Gastroesophageal sphincter (tissue), 4 donors: ENCODE measurements at places on chromosomes 16 and 17.

DNA sequence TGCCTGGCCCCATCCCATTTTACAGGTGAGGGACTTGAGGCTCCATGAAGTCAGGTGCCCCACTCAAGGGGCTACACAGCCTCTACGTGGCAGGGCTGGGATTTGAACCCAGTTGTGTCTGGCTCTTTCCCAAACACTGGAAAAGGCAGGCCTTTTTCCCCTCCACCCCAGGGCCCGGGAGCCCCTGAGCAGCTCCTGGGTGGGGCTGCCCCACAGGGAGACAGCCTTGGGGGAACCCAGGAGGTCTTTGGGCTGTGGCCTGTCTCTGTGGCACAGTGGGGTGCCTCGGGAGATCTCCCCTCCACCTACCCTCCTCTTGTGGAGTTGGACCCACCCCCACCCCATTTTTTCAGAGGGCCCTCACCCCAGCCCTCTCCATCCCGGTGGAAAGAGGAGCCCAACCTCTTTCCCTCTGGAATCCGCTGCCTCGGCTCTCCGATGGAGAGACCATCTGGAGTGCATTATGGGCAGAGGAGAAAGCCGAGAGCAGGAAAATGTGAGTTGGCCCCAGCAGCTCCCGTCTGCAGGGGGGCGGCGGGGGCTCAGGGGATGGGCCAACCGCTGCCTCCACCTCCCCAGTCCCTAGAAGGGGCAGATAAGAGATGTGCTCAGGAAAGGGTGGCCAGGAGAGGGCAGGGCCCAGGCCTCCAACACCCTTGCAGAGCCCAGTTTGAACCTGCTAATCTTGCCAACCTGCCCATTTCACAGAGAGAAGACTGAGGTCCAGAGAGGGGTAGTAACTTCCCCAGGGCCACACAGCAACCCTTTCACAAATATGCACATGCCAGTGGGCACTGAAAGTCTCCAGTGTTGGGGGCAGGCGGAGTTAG is 15.4 kb upstream of the TMEM92 start:
- H3K4me1 ChIP-seq, result peaks cover 38% of the 10 kb centered on the region
- H3K27me3 ChIP-seq, result peaks cover 12% of the 10 kb centered on the region
- peak; percentile 46 for ATAC-seq
- H3K36me3 ChIP-seq, result no peaks in the 10 kb centered on the region
- no peak overlapping the region for H3K4me3 ChIP-seq
- peak overlapping the region; percentile 61 for H3K27ac ChIP-seq

- no peaks in the 10 kb centered on the region for H3K27me3 ChIP-seq
- no peak overlapping the region for H3K27ac ChIP-seq
- no peaks in the 10 kb centered on the region for H3K4me1 ChIP-seq
Observed at GRCh38 chr16:50487528-50487927, 60.7 kb upstream of the NKD1 start.

DNA sequence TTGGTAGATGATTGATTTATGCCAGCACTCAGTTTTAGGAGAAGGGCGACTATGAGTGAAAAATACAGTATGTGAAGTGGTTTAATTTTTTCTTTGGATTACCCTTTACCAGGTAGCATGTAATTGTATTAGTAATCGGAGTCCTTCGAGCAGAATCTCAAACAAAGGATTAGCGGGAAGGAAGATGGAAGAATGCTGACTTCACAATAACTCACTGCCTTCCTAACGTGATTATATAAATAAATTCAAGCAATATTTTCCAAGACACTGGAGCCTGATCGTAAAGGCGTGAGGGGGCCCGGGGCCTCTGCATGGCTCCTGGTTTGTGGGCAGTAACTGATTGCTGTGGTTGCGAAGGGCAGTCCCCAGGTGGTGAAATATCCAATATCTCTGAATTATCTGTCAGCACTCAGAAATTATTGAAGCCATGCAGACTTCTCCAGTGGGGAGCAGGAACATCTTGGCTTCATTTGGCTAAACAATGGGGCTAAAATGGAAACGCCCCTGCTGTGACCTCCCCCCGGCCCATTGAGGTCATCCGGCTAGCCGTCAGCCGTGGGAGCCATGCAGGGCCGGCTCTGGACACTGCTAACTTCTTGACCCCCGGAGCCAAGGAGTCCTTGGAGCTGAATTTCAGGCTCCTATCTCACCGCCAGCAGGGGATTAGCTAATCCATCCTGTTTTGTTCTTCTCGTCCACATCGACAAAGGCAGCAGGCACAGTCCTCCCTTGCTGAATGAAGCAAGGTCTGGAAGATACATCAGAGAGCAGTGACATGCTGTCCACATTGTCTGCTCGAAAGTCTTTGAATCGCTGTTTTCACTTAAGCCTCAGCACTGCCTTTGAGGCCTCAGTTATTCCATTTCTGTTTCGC is 295.9 kb upstream of the N4BP1 start:
- no peaks in the 10 kb centered on the region for H3K4me1 ChIP-seq
- ATAC-seq, result no peak
- no peak overlapping the region for H3K27ac ChIP-seq
- no peaks in the 10 kb centered on the region for H3K36me3 ChIP-seq
- no peak overlapping the region for H3K4me3 ChIP-seq
- peaks cover 31% of the 10 kb centered on the region for H3K27me3 ChIP-seq

- peaks cover under 1% of the 10 kb centered on the region for H3K27me3 ChIP-seq
- H3K27ac ChIP-seq, result no peak overlapping the region
- no peaks in the 10 kb centered on the region for H3K4me1 ChIP-seq
- no peak overlapping the region for H3K4me3 ChIP-seq
Observed at GRCh38 chr16:734208-734980, 6.4 kb downstream of the CIAO3 start.

GRCh38 chr17:30251931-30252330 is 16.4 kb upstream of the SLC6A4 start:
- no peaks in the 10 kb centered on the region for H3K36me3 ChIP-seq
- H3K4me1 ChIP-seq, result no peaks in the 10 kb centered on the region
- no peak for ATAC-seq
- no peaks in the 10 kb centered on the region for H3K27me3 ChIP-seq
- H3K27ac ChIP-seq, result no peak overlapping the region

DNA sequence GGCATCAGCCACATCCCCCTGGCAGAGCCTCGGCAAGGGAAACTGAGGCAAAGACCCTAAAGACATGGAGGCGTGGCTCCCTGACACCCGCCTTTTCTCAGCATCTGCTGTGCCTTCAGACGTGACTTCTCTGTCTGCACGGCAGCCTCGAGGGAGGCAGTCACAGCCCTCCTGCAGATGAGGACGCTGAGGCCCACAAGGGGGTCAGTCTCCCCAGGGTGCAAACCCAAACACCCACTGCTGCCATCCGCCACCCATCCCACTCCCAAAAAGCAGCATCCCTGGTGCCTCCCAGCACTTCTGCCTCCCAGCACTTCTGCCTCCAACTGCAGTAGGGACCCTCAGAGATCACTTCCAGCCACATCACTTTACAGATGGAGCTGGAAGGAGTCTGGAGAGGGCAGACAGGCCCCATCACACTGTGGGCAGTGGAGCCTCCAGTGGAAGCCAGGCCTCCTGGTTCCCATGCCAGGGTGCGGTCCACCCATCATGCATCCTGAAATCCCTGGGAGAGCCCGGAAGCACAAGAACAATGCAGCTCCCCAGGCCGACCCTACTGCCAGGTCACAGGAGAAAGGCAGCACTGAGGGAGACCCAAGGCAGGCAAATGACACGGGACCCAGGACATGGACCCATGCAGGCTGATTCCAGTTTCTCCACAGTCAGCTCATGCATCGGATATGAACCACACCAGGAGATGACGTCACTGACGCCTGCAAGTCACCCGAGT is 23.8 kb downstream of the KDM8 start:
- H3K4me1 ChIP-seq, result no peaks in the 10 kb centered on the region
- ATAC-seq, result no peak
- peaks cover 67% of the 10 kb centered on the region for H3K36me3 ChIP-seq
- H3K27ac ChIP-seq, result no peak overlapping the region

GRCh38 chr16:20285993-20286499 is 41.3 kb downstream of the GP2 start:
- no peaks in the 10 kb centered on the region for H3K36me3 ChIP-seq
- no peaks in the 10 kb centered on the region for H3K4me1 ChIP-seq
- H3K27me3 ChIP-seq, result peaks cover 8% of the 10 kb centered on the region

DNA sequence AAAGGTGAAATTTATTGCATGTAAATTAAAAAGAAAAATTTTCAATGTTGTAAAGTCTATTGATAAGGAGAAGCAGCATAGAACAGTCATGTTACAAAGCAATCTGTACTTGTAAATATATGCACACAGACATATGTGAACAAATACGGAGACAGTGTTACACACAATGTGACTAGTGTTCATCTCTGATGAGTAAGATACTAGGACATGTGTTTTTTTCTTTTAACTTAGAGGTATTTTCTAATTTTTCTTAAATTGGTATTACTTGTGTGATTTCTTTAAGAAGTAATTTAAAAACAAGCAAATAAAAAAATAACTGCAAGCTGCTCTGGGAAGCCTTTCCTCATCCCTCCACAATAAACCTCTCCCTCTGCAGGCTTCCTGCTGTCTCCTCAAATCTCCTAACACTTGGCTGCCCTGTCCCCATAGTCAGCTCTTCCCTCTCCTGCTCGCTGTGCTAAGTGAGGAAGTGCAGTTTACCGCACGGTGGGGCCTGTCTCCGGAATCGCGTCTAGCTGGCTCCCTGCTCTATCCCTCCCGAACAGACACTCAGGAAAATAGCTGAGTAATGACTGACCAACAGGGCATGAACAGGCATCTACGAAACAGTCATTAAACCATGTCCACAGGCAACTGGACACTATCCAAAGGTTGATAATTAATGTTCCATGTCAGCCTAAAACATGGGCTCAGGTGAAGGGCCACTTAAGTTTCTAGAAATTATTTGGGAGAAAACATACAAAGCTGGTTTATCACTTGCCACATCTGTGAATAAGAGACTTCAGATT is 35.9 kb downstream of the CMTM4 start:
- H3K4me1 ChIP-seq, result peaks cover 9% of the 10 kb centered on the region
- no peaks in the 10 kb centered on the region for H3K36me3 ChIP-seq
- H3K27ac ChIP-seq, result no peak overlapping the region
- no peak overlapping the region for H3K4me3 ChIP-seq

GRCh38 chr16:9203956-9204355 is 112.5 kb downstream of the HAPSTR1 start:
- no peaks in the 10 kb centered on the region for H3K4me1 ChIP-seq
- no peak overlapping the region for H3K27ac ChIP-seq
- no peak for ATAC-seq
- H3K36me3 ChIP-seq, result no peaks in the 10 kb centered on the region
- no peaks in the 10 kb centered on the region for H3K27me3 ChIP-seq
- no peak overlapping the region for H3K4me3 ChIP-seq

GRCh38 chr17:44308865-44309264 is 464 bp downstream of the RUNDC3A start:
- H3K27me3 ChIP-seq, result peaks cover 21% of the 10 kb centered on the region
- H3K4me3 ChIP-seq, result peak overlapping the region; percentile 57
- H3K36me3 ChIP-seq, result no peaks in the 10 kb centered on the region

GRCh38 chr17:76982408-76983074 is 114.3 kb downstream of the MGAT5B start:
- H3K27ac ChIP-seq, result no peak overlapping the region
- no peaks in the 10 kb centered on the region for H3K4me1 ChIP-seq
- H3K36me3 ChIP-seq, result no peaks in the 10 kb centered on the region
- peaks cover 41% of the 10 kb centered on the region for H3K27me3 ChIP-seq
- ATAC-seq, result no peak

DNA sequence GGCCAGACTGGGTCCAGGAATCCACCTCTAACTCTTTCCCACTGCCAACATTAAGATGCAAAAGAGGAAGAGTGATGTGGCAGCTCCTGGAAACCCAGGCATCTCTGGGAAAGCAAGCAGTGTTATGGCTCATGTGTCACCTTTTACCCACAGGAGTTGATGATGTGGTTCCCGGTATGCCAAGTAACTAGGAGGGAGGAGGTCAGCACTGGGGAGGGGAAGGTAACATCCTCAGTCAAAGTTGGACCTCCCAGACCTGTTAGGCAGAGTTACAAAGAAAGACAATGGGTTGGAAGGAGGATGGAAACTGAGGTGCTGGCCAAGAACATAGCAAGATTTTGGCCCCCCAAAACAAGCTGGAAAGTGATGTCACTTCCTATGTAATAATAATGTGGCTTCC is 11.4 kb downstream of the KRABD2 start:
- peaks cover 46% of the 10 kb centered on the region for H3K36me3 ChIP-seq
- no peaks in the 10 kb centered on the region for H3K27me3 ChIP-seq

DNA sequence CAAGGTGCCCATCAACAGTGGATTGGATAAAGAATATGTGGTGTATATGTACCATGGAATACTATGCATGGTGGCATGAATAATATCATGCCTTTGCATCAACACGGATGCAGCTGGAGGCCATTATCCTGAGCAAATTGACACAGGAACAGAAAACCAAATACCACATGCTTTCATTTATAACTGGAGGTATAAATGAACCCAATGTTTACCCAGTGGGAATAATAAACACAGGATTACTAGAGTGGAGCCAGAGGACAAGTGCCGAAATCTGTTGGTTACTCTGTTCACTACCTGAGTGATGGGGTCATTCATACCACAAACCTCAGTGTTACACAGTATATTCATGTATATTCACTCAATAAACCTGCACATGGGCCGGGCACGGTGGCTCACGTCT is 125.2 kb downstream of the CDH11 start:
- H3K27me3 ChIP-seq, result no peaks in the 10 kb centered on the region
- H3K4me1 ChIP-seq, result no peaks in the 10 kb centered on the region
- H3K36me3 ChIP-seq, result peaks cover 45% of the 10 kb centered on the region
- H3K27ac ChIP-seq, result no peak overlapping the region
- no peak for ATAC-seq
- H3K4me3 ChIP-seq, result no peak overlapping the region

- no peaks in the 10 kb centered on the region for H3K4me1 ChIP-seq
- H3K27ac ChIP-seq, result no peak overlapping the region
- no peaks in the 10 kb centered on the region for H3K36me3 ChIP-seq
- no peak for ATAC-seq
Observed at GRCh38 chr17:37729905-37730304, 15.0 kb downstream of the HNF1B start.

DNA sequence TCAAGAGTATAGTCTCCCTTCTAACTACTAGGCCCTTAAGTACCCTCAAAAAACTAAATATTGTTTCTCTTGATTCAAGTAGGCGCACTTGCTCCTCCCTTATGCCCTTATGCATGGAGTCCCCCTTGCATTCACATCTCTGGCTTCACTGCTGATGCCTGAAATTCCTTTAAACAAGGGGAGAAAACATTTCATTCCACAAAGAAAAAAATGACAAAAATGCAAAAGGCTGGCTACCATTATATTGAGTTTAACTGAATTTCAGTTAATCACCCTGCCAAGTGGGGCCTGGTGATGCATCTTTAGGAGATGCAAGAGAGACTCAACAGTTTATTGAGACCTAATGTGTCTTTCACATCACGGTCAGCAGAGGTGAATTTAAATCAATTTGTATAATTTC is 35.6 kb downstream of the CRLF3 start:
- no peak overlapping the region for H3K4me3 ChIP-seq
- no peak for ATAC-seq
- peaks cover 92% of the 10 kb centered on the region for H3K36me3 ChIP-seq
